ENCODE measurements at places on chromosomes 1 and 21.

DNA sequence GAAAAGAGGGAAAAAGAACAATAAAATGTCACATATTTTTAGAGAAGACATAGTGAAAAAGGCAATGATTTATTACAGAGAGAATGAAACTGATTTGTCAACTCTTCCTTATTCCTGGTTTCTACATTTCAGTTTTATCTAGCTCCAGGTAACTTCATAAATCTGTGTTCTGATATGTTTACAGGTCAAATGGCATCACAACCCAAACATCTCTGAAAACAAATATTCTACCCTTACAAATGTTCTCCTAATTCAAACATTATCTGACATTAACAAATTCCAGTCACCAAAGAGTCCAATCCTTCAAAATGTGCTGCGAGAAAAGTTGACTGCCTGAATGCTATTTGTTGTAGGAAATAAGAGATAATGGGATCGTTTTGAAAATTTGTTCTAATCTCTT lies 20.2 kb downstream of the EXTL2 start:
- DNase-seq, result no peak

GRCh38 chr1:62111084-62111483 lies 83.6 kb upstream of the L1TD1 start:
- DNase-seq, result no peak

DNA sequence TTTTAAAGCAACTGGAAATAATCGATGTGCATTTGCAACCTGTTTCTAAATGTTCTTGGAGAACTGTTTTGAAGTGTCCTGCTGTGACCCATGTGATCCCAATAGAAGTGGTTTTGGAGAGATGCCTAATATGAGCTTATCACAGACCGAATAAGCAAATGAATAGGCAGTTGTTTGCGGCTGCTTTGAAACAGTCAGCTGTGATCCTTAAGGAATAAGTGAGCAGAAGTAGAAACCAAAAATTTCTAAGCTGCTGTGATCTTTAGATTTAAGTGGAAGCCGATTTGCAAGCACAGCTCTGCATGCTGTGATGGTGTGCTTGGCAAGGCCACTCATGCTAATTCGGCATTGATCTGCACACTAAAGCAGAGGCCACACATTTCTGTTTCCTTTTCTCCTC lies 329.5 kb upstream of the DUSP10 start:
- no peak for DNase-seq

DNA sequence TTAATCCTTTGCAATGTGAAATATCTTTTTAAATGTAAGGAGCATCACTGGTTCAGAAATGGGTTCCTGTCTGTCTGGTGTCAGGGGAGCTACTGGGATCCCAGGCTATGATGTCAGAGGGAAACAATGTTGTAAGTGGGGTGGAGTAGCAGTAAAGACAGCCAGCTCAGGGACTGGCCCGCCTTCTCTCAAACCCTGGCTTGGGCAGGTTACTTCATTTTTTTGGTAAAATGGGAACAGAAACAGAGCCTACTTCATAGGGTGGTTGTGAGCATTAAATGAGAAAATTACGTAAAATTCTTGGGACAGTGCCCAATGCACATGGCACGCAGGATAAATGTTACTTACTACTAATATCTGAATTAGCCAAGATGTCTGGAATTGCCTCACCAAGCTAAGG lies 30.7 kb upstream of the IL20 start:
- no peak for DNase-seq

GRCh38 chr1:111161843-111162487 lies 21.9 kb downstream of the CEPT1 start:
- DNase-seq, result no peak

DNA sequence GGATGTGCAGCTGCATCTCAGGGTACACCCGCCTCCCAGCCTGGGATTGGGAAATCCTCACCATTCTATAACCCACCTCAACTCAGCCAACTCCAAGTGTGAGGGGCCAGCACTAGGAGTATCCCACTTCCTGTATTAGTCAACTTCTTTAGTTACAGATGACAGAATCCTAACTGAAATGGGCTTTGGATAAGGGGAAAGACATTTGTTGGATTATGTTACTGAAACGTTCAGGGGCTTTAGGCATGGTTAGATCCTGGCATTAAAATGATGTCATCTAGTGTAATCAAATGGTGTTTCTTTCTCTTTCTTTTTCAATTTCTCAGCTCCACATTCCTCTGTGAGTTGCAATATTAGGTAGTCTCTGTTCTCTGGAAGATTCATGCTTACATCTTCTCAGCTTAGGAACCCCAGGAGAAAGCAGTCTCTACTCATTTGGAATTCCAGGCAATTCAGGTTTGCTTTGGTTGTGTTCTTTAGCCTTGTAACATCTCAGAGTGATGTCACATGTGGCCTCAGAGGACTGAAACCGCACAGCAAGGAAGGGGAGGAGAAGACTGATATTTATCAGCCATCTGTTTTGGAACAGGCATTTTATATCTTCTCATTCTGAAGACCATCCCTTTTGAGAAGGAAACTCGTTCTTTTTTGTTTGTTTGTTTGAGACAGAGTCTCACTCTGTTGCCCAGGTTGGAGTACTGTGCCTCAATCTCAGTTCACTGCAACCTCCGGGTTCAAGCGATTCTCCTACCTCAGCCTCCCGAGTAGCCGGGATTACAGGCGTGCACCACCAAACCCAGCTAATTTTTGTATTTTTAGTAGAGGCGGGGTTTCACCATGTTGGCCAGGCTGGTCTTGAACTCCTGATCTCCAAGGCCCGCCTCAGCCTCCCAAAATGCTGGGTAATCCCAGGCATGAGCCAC lies 18.9 kb upstream of the TMEM54 start:
- DNase-seq, result no peak

DNA sequence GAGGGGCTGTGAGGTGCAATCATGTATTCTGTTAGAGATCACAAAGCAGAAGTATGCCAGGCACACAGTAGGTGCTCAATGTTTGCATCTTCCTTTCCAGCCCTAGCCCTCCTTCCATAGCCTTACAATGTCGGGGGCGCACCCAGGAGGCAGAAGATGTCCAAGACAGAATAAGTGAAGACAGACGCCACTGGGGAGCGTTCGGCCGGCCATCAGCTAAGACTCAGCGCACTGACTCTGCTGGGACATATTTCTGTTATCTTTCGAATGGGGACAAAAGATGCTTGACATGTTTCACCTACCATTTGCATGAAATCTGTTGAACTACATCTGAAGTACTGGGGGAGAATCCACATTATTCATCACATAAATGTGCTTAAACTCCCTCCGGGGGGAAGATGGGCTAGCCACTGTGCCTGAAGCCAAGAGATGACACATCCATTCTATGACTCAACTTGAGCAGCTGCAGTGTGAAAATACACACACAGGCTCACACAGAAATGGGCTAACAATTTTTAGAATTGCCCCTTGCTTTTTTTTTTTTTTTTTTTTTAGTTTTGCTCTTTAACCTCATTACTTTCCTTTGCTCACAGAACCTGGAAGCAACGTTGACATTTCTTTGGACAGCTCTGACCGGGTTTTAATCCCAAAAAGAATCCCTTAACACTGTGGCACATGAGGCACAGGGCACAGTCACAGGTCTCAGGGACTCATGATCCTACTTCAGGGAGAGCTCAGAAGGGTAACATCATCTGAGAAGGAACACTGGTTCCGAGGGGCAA lies 7.9 kb downstream of the TIAM1 start:
- DNase-seq, result no peak

- DNase-seq, result no peak
Observed at GRCh38 chr1:15944308-15945010, 31.4 kb downstream of the ZBTB17 start.

DNA sequence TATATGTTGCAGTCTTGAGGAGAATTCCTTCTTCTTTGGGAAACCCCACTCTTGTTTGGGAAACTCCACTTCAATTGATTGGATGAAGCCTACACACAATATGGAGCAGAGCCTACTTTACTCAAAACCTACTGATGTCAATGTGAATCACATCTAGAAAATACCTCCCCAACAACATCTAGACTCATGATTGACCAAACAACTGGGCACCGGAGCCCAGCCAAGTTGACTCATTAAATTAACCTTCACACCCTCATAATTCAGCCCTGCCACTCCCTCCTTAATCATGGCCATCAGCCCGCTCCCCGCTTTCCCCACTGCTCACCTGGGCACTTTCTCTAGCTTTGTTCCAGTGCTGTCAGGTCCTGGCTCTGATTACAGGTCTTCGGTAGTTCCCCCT lies 208.1 kb upstream of the MAP1LC3C start:
- no peak for DNase-seq

DNA sequence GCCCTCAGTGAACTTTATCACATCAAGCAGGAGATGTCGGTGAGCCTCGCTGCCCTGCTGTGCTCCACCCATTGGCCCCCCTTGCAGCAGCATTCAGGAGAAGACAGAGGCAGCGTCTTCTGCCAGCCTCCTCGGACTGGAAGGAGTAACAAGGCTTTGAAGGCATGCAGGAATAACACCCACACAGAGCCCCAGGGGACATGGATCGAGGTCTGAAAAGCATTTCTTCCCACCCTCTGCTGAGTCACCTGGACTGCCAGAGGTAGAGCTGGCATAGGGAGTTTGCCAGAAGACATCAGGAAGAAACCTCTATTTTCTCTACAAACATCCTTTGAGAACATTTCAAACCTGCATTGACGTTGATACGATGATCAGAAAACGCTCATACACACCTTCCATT lies 42.9 kb downstream of the COL18A1 start:
- no peak for DNase-seq

Data from CD4-positive, alpha-beta memory T cell (primary cell).